ENCODE measurements at places on chromosomes 12 and 14.

DNA sequence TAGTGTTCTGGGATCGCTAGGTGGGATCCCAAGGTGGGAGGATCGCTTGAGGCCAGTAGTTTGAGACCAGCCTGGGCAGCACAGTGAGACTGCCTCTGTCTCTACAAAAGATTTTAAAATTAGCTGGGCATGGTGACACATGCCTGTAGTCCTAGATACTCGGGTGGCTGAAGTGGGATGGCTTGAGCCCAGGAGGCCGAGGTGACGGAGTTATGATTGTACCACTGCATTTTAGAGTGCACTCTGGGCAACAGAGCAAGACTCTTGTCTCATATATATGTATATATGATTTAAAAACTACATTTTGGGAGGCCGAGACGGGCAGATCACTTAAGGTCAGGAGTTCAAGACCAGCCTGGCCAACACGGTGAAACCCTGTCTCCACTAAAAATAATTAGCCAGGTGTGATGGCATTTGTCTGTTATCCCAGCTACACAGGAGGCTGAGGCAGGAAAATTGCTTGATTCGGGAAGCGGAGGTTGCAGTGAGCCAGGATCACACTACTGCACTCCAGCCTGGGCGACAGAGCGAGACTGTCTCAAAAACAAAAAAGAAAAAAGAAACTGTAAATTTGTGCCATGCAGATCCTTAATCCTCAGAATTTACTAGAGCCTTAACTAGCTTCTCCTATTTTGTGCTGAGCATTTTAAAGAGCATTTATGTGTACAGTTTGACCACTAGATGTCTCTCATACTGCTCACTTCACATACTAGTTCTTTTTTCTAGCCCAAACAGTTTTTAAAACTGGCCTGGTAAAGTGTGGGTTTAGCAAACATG, 114.8 kb downstream of the MON2 start:
- DNase-seq, result no peak

- no peak for DNase-seq
These were observed 4.8 kb downstream of the MVK start for GRCh38 chr12:109578330-109578927.

DNA sequence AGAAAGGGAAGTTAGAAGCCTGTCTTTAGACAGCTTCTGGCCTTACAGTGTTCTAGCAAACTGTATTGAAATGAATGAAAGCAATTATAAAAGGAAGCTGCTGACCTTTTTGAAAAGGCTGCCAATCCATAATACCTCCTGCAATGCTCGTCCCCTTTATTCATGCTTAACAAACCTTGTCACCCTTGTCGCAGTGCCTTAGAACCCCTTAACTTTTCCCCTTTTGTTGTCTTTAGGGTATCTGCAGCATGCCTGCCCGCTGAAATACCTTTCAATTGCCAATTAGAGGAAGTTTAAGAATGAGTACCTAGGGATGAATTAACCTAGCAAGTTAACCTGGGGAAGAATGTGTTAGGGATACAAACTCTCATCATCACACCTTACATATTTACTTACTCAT, 731.2 kb downstream of the RERGL start:
- no peak for DNase-seq

DNA sequence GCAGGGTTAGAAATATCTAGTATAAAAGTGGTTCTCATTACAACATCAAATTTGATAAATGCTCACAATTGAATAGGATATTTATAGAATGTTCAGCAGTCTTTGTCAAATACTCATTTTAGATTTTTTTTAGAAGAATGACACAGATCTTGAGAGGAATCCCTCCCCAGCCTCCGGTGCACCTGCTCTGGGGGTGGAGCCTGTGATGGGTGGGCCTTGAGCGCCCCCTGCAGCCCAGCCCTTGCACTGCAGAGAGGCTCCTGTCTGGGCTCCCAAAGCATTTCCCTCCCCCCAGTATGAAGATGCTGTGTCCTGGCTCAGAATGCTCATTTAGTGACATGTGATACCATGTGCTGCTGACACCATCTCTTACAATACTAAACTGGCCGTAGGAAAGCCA, 792.3 kb downstream of the TMEM121 start:
- DNase-seq, result no peak
